ENCODE measurements at places on chromosomes 3 and 15.

GRCh38 chr3:158452334-158452733, 118.7 kb upstream of the MLF1 start:
- DNase-seq: no peak

- peak; percentile 89 for DNase-seq
Observed at GRCh38 chr3:129557548-129557894, 14.5 kb downstream of the H1-8 start.

DNA sequence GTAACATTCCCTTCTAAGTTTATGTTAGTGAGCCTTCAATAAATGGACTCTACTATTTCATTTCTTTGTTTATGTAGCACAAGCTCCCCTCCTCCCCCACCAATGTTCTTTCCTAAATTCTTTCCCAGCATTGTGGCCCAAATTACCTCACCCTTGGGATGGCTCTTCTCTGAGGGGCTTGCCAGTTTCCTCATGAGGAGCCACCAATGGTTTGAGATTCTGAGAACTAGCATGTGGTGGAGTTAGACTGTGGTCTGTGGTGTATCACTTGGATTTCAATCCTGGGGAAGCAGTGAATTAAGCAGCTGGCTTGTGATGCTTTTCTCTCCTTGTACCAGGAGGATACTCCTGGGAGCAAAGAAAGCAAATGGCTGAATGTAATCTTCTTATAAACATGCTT, 50.0 kb upstream of the NPHP3 start:
- DNase-seq: no peak

GRCh38 chr15:88315221-88315878, 58.8 kb upstream of the NTRK3 start:
- no peak for DNase-seq

- DNase-seq: no peak
Observed at GRCh38 chr3:195020921-195021320, 250.0 kb downstream of the XXYLT1 start.

GRCh38 chr3:50278123-50278879, 586 bp upstream of the LSMEM2 start:
- no peak for DNase-seq

DNA sequence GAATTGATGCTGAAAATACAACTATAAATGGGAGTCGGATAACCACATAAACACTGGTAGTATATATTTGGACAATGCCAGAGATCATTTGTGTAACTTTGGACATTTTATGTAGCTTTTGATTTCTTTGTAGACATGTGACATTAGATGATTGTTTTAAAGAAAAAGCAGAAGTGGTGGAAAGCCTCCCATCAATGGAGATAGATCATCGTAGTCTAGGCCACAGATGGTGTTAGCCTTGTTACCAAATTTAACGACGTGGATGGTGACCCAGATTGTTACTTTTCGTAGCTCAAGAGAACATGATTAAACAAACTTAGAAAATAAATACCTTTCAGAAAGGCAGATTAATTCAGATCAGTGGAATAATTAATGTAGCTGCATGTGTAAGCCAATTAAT, 8.8 kb downstream of the CACNA1D start:
- no peak for DNase-seq

GRCh38 chr3:30356866-30357753, 249.3 kb upstream of the TGFBR2 start:
- DNase-seq: no peak

DNA sequence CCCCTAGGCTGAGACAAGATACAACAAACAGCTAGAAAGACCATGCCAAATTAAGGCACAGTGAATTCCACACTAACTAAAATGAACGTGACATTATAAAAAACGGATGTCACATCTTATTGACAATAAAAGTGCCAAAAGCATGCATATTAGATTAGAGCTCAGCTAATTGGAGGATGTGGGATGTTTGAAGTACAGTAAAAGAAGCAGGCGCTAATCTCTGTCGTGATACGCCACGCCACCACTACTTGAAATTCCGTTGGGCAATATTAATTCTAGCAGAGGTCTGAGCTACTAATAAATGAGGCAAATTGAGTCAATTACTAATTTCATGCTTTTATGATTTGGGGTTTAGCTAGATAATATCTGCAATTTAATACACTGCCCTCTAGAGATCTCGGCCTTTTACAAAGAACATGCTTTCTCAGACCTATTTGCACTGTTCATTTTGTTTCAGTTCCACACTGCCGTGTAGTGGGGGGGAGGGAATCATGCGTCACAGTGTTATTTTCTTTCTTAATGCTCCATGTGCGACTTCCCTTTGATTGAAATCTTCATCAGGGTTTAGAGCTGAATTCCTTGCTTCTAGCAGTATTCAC, 52.9 kb upstream of the ROBO2 start:
- no peak for DNase-seq

DNA sequence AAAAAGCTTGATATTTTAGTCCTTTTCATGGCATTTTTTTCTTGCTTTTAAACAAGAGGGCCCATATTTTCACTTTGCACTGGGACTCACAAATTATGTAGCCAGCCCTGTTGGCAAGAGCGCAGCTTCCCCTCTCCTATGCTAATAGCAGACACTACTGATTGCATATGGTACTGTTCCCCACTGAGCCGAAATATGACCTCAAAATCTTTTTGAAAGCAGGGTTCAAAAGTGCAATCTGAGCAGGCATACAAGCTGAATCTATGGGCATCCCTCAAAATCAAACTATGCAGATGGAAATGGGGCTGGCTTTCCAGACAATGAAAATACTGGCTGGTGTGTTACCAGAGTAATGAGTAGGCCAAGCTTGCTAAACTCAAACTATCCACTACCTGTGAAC, 225.2 kb upstream of the SETMAR start:
- no peak for DNase-seq

- no peak for DNase-seq
Observed at GRCh38 chr15:99970891-99971430, 237.7 kb upstream of the LYSMD4 start.

- no peak for DNase-seq
Observed at GRCh38 chr3:149273096-149273751, 51.6 kb upstream of the CP start.

- no peak for DNase-seq
Observed at GRCh38 chr3:5431146-5431545, 243.6 kb downstream of the EDEM1 start.

GRCh38 chr3:159191447-159191846, 389.6 kb downstream of the MFSD1 start:
- no peak for DNase-seq

- no peak for DNase-seq
Observed at GRCh38 chr3:115350606-115351005, 203.5 kb upstream of the ZBTB20 start.

DNA sequence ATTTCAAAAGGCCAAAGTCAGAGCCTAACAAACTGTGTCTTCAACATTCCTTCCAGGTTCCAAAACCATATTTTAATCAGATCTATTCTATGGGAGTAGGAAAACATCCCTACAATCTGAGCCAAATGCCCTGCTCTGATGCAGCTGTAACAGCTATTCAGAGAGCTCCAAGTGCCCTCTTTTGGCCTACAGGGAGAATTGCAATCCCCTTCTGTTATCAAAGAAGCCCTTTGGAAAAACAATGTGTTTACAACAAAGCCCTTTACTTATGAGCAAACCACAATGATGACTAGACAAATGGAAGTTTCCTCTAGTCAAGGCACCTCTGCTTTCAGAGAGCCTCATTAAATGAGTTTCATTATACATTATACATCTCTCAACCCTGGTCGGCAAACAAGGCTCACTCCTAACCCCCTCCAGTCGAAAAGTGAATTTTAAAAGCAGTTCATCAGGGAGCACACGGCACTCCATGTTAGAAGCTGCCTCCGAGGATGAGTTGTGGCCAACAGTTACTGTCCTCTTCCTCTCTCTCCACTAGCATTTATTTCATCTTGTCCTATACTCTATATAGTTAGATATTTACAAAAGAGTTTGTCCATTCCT, 42.6 kb upstream of the TMCO5A start:
- no peak for DNase-seq

DNA sequence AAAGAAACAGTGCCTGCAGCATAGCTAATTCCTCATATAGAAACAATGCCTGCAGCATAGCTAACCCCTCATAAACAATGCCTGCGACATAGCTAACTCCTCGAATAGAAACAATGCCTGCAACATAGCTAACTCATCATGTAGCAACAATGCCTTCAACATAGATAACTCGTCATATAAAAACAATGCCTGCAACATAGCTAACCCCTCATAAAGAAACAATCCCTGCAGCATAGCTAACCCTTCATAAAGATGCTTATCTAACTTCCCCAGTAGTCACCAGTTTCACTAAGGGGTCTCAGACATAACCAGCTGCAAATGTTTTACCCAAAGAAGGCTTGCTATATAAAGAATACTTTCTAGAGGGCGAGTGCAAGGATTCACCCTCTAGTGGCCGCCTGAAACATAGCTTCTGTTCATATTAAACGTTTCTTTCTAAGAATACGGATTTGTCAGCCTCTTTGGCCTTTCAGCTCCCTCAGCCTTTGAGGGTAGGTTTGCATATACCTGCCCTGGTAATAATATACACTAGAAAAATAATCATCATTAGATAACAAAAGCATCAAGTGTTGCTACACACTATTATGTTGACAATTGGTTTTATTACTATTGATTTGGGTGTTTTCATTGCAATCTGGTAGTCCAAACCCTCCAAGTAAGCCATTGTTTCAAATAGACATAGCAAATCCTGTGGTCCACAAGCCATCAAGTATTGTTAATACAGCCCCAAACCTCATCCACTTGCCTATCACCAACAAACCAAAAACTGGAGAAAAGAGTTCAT, 44.4 kb upstream of the FAN1 start:
- DNase-seq: no peak

DNA sequence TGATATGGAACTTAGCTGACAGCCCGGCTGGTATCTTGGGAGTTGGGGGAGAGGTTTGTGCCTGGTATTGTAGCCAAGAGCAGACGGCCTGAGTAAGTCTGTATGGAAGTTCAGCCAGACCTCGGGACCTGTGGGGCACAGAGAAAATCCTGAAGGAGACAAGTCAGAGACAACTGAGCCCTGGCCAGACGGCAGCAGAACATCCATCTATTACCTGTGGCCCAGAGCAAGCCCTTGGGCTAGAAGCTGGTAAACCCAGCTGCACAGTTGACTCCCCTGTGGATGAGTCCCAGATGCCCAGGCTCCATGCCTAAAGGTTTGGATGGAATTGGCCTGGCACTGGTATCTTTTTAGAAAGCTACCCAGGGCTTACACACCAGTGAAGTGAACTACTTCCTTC, 70.4 kb upstream of the DLG1 start:
- no peak for DNase-seq

DNA sequence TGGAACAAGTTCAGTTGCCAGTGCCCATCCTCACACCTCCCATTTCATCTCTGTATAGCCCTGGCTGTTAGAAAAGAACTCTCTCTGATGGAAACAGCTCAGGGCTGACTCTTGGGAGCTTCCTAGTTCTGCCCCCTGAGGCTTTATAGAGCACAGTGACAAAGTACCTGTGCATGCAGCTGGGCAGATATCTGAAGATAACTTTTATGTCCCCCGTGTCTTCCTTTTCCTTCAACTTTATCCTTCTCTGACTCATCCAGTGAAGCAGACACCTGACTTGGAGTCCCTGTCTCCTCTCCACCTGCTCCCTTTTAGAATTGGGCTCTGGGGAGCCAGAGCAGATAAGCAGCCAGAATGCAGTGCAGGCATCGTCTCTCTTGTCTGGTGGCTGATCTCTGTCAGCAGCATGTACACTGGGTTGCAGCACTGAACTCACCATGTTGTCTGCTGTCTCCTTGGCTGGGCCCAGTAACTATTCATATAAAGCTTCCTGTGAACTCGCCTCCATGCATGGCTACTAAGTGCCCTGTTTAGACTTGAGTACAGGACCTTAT, 53.9 kb upstream of the PLXNA1 start:
- no peak for DNase-seq

- DNase-seq: no peak
Observed at GRCh38 chr3:151900460-151900859, 27.0 kb downstream of the SUCNR1 start.

DNA sequence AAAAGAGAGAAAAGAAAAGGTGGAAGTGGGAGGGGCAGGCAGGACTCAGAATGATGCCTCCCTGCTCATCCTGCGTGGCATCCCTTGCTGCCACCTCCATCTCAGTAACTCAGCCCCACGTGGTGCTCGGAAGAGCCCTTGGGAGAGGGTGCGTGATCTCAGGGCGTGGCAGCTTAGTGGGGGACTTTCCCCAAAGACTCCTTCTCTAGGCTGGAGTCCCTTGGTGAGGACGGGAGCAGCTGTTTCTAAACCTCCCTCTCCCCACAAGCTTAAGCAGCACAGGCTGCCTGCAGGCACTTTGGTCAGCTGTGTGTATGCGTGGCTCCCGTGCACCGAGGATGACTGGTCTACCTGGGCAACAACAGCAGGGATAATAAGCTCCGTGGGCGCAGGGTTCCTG, 7.4 kb upstream of the ANPEP start:
- no peak for DNase-seq

DNA sequence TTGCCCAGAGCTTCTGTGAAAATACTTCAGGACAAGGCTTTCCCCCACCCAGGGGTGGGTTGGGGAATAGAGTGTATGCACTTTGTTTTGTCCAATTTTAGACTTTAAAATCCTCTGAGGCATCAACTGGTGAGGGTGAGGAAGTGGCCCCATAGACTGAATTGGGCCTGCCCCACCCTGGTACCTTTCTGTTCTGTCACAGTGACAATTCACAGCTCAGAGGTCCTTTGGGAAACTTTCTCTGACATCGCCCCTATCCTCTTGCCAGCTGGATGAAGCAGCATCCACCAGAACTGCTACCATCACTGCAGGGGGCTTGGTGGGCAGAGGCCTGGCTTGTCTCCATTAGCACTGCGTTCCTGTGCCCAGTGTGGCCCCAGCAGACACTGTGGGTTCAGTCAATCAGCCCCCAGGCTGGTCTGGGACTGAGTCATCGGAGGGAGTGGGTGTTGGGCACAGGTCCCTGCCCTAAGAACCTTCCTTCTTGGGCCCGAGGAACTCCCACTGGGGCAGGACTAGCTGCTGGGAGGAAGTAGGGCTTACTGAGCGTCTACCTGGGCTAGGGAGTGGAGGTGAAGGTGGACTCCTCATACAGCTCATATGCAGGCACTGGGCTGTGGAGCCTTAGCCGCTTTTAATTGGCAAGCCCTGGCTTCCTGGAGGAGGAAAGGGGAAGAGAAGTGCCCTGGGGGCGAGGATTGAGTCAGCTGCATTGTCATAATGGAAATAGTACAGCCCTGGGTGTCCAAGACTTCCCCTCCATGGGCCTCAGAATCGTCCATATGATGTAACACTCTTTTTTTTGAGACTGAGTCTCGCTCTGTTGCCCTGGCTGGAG, 1.5 kb upstream of the PPM1M start:
- DNase-seq: no peak

Data from right cardiac atrium (tissue), 5 donors.